ENCODE measurements at places on chromosomes 6 and 20.

GRCh38 chr20:59010995-59011873 lies 4.2 kb upstream of the CTSZ start:
- no peak for DNase-seq

GRCh38 chr20:63968928-63969760 lies 586 bp downstream of the ZNF512B start:
- no peak for DNase-seq

GRCh38 chr6:89562093-89562973 lies 76.2 kb downstream of the LYRM2 start:
- DNase-seq: no peak

GRCh38 chr6:113301651-113302050 lies 555.5 kb upstream of the MARCKS start:
- no peak for DNase-seq

DNA sequence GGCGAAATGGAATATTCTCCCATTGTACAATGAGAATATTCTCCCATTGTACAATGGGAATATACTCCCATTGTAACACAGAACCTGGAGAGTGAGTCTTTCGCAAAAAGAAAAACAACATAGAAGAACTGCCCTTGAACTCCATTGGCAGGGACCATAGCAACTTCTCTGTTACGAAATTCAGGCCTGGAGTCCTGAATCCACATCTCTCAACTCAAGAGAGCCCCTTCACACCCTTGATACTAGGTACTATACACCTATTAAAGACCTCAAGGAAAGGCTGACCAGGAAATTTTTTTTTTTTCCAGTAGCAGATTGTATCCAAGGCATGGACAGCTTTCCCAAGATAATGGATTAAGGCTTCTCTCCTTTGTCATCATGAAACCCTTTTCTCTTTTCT lies 1687.0 kb downstream of the GRIK2 start:
- no peak for DNase-seq

DNA sequence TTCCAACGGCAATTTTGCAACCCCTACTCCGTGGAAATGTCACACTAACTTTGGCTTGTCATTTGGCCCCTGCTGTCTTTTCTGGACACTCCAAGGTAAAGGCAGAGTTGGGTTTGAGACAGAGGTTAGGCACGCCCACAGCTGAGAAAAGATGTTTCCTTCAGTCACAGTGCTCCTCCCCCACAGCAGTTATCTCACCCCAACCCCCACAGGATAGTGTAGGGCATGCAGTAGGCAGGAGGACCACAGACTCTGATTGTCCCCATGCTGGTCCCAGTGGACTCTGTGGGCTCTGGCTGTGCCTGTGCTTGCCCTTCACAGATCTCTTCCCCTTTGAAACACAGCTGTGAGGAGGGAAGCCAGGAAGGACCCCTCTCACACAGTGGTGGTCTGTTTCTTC lies 124.0 kb upstream of the CARMIL1 start:
- DNase-seq: no peak

DNA sequence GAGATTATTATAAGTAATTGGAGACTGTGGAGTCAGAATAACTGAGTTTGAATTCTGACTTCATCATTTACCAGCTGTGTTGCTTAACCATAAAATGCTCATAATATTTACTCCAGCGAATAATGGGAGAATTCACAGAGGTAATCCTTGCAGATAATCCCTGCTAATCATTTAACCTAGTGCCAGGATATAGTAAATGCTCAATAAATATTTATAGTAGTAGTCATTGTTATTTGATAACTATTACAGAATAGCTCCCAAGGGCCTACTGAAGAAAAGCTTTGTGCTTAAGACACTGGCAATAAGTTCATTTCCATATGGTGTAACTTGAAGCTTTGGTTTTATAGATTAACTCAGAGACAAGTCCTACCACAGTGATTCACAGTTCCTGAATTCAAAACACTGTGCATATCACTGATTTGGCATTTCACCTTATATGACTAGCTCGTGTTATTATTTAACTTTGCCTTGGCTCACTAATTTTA lies 208.8 kb upstream of the PLCB4 start:
- no peak for DNase-seq

DNA sequence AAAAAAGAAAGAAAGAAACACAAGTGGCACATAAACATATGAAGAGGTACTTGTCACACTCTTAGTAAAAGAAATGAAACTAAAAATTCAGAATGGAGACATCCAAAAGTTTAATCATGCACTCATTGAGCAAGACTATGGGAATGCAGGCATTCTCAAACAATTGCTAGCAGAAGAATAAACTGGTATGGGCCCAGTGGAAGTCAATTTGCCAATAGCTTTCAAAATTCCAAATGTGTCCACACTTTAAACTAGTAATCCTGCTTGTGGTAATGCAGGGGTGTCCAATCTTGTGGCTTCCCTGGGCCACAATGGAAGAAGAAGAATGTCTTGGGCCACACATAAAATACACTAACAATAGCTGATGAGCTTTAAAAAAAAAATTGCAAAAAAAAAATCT lies 97.4 kb downstream of the EPB41L2 start:
- no peak for DNase-seq

DNA sequence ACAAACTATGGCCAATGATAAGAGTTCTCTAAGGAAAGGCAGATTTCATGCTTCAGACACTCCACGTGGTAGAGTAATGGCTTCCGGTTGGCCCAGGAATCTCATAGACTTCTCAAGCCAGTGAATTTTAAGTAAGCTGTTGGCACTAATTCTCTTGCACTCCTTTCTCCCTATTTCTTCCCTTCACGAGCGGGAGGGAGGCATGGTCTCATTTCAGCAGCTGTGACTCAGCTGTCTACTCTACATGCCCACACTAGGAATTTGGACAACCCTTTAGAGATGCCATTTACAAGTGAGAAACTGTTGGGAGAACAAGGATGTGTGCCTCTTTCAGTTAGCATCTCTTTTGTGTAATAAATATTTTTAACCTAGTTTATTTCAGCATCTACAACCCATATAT lies 107.7 kb downstream of the PTPRK start:
- DNase-seq: no peak

All from SW 1271 (cell line).